ENCODE measurements at places on chromosomes 16 and 17.

GRCh38 chr17:82527898-82528297 is 8.4 kb downstream of the FOXK2 start:
- DNase-seq, result no peak

DNA sequence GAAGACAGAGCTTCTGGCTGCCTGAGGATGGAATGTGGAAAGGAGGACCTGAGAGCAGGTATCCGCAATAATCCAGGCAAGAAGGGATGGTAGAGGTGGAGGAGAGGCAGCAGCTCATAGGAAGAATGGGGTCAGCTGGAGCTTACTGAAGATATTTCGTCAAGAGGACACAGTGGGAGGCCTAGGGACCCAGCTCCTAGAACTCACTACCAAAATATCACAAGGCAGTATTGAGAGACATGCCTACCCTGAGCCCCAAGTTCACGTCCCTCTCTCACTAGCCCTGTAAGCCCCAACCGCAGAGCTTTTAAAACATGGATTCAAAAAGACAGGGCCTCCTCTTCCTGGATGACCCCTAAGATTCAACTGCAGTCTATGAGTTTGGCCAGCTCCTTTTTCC is 14.2 kb upstream of the CCL8 start:
- DNase-seq, result no peak

GRCh38 chr17:69854225-69854780 is 220.7 kb upstream of the KCNJ16 start:
- DNase-seq, result no peak

- DNase-seq, result no peak
Observed at GRCh38 chr17:54544249-54544648, 356.4 kb upstream of the TOM1L1 start.

- no peak for DNase-seq
Observed at GRCh38 chr17:20266806-20267458, 200.4 kb downstream of the LGALS9B start.

GRCh38 chr17:75366432-75366831 is 39.0 kb downstream of the GRB2 start:
- DNase-seq, result no peak

DNA sequence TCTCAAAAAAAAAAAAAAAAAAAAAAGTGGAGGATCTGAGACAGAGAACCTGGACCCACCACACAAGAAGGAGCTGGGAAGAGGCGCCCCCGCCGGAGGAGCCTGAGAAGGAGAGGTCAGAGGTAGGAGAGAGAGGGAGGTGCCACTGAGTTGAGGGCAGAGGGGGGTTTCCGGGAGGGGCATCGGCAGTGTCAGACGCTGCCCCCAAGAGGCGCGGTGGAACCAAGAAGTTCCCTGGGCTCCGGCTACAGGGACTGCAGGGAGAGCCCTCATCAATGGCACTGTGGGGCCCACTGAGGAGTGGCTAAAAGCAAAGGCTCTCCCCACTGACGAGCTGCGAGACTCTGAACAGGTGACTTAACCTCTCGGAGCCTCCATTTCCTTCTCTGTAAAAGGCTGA is 4.2 kb downstream of the CCDC42 start:
- no peak for DNase-seq

GRCh38 chr17:17177176-17177575 is 29.0 kb downstream of the PLD6 start:
- no peak for DNase-seq

- DNase-seq, result no peak
Observed at GRCh38 chr17:59221159-59221847, 992 bp downstream of the GDPD1 start.

- no peak for DNase-seq
Observed at GRCh38 chr16:1458336-1458976, 14.1 kb upstream of the CCDC154 start.

- no peak for DNase-seq
Observed at GRCh38 chr17:40173091-40173777, 4.0 kb upstream of the RAPGEFL1 start.

GRCh38 chr16:83031524-83031923 is 404.8 kb downstream of the CDH13 start:
- DNase-seq, result no peak

DNA sequence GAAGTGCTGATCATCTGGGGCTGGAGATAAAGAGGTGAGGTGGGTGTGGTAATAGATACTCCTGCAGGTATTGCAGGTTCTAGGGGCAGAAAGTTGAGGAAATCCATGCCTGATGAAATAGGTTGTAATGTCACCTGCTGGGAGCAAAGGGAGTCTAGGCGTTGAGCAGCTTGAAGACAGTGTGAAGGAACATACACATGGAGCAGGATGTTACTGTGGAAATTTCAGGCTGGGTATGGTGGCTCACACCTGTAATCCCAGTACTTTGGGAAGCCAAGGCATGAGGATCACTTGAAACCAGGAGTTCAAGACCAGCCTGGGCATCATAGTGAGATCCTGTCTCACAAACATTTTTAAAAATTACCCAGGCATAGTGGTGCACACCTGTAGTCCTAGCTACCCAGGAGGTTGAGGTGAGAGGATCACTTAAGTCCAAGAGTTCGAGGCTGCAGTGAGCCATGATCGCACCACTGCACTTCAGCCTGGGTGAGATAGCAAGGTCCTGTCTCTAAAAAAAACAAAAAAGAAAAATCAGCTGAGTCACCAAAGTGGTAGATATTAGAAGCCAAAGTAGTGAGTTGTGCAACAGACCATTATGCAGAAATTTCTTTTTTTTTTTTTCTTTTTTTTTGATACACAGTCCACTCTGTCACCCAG is 9.1 kb upstream of the CRYBA1 start:
- DNase-seq, result no peak

GRCh38 chr17:16494059-16494458 is 2.1 kb upstream of the LRRC75A start:
- DNase-seq, result no peak

- DNase-seq, result no peak
Observed at GRCh38 chr17:15076991-15077663, 188.0 kb downstream of the PMP22 start.

GRCh38 chr17:70947636-70948565 is 778.6 kb downstream of the KCNJ2 start:
- no peak for DNase-seq

DNA sequence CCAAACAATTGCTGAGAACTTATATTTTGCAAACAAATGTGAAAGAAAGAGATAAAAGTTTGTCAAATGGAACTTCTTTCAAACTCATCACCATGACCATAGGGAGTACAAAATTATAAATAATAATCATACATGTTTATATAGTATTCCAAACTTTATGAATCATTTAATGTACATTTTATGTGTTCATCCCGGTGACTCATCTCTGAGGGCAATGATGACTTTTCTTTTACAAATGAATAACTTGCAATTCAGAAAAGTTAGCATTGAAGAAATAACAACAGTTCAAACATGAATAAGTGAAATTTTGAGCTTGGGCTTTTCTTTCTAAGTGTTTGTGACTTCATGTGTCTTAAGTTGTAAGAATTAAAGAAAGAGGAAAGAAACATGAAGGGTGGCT is 66.3 kb upstream of the CDH8 start:
- DNase-seq, result no peak

DNA sequence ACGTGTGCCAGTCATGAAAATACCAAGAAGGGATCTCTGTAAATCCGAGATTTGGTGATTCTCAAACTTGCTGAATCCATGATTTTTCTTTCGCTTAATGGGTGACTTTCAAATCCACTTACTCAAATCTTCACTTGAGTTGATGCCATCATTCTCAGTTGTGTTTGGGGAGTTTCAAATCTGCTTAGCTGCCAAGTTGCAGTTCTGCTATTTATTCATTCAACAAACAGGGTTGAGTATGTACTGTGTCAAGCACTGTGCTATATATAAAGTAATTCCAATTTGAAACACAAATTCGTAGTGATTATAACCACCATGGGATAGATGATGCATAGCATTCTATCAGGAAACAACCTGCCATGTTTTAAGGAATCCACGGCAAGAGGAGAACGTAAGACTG is 394.3 kb downstream of the CDH13 start:
- DNase-seq, result no peak

DNA sequence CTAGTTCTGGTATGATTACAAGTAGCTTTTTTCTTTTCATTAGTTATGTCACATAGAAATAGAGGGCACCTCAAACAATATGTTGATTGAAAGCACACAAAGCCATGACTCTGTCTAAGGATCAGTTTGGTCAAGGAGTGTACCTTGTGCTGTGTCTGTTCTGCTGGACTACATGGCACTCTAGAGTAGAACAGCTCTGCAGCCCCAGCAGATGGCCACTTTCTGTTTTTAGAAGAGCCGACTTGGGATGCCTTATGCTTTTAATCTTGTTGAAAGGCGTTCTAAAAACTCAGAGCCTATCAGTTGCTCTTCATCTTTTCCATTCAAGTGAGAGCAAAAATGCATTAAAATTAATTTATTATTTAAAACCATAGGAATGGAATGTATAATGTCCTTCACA is 49.3 kb upstream of the CA10 start:
- DNase-seq, result no peak

GRCh38 chr16:27597361-27597760 is 47.4 kb downstream of the KATNIP start:
- no peak for DNase-seq

DNA sequence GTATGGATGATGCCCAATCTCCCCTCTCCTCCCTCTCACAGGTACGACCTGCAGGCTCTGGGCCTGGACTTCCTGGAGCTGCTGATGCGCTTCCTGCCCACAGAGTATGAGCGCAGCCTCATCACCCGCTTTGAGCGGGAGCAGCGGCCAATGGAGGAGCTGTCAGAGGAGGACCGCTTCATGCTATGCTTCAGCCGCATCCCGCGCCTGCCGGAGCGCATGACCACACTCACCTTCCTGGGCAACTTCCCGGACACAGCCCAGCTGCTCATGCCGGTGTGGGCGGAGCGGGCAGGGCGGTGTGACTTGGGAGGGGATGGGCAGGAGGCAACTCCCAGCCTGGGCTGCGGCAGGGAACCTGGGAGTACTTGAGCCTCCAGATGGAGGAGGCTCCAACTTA is 18.1 kb downstream of the SPATA32 start:
- DNase-seq, result no peak

DNA sequence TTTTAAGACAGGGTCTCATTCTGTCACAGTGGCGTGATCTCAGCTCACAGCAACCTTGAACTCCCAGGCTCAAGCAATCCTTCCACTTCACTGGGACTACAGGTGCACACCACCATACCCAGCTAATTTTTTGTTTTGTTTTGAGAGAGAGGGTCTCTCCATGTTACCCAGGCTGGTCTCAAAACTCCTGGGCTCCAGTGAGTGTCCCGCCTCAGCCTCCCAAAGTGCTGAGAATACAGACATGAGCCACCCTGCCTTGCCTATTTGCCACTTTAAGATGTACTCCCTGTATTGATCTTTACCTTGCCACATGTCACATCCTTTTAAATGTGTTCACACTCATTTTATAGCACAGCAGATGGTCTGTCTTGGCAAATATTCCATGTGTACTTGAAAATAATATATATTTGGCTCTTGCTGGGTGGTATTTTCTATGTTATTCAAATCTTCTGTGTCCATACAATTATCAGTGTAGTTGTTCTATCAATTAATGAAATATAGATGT is 50.5 kb downstream of the VMP1 start:
- no peak for DNase-seq

DNA sequence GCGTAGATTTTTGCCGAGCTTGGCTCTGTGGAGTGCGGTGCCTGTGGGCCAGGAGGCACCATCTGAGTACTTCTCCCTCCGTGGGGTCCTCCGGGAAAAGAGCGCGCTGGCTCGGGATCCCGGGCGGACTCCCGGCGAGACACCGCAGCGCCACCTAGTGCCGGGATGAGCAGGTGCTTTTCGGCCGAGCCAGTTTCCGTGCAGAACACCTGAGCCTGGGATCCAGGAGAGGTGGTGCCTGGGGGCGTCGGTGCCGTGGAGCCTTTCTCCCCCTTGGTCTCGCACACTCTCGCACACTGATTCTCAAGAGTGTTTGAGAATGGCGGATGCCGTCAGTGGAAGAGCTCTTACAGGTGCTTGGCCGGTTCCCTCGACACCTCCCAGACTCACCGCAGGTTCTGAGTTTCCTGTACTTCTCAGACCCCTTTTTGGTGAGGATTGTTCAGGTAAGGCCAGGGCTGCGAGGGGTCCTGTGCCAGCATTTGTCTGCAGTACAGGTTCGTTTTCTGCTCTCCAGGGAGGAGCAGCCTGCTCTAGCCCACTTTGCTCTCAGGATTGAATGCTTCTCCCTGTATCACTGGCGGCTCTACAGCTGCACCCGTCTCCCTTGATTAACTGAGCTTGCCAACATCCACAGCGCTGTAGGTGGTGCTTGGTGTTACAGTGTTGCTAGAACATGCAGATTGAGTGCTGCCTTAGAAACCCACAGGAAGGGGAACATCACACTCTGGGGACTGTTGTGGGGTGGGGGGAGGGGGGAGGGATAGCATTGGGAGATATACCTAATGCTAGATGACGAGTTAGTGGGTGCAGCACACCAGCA is 23.3 kb downstream of the TBCD start:
- DNase-seq, result no peak

DNA sequence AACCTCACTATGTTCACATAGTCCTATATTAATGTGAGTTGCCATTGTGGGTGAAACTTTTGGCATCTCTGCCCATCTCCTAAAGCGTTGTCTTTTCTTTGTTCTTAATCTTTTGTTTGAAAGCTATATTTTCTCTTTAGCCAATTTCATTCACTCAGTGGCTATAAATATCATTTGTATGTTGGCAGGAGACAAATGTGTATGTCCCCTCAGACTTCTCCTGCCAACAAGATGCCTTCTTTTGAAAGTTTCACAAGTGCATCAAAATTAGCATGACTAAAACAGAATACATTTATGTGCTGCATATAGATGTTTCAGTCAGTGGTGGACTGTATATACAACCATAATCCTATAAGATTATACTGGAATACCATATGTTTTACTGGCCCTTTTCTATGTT is 109.0 kb downstream of the CA10 start:
- DNase-seq, result no peak

GRCh38 chr16:65817066-65817465 is 549.4 kb upstream of the CDH5 start:
- DNase-seq, result no peak

DNA sequence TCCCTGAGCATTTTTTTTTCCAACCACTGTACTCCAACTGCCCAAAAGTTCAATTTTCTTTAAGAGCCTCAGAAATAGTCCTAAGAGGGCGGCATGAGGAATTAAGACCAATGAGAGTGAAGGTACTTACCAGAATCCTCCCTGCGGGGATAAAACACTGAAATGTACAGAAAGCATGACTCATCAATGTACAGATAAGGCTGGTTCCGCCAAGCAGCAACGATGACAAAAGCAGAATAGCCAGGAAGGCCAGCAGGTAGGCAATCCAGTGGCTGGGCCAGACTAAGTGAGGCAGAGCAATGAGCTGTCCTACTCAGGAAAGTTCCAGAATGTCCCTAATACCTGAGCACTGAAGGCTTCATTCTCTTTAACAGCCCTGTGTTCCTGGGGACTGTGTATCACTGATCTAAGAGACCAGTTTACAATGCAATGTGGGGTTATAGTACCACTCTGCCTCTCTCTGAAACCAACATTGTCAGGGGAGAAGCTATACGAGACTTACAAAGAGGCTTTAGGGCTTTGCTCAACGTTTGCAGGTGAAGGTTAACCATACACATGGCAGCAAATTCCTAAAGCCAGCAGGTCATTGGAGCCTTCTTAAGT is 11.0 kb upstream of the GPR139 start:
- no peak for DNase-seq

- no peak for DNase-seq
Observed at GRCh38 chr17:11889266-11889665, 108.0 kb downstream of the ZNF18 start.

Measured in GM04503 (cell line).